Activated CD4-positive, CD25-positive, alpha-beta regulatory T cell treated with anti-CD3 and anti-CD28 coated beads, Interleukin-2, amount 50 U/mL, for 72 hours (primary cell): ENCODE measurements at places on chromosomes 11 and 22.

DNA sequence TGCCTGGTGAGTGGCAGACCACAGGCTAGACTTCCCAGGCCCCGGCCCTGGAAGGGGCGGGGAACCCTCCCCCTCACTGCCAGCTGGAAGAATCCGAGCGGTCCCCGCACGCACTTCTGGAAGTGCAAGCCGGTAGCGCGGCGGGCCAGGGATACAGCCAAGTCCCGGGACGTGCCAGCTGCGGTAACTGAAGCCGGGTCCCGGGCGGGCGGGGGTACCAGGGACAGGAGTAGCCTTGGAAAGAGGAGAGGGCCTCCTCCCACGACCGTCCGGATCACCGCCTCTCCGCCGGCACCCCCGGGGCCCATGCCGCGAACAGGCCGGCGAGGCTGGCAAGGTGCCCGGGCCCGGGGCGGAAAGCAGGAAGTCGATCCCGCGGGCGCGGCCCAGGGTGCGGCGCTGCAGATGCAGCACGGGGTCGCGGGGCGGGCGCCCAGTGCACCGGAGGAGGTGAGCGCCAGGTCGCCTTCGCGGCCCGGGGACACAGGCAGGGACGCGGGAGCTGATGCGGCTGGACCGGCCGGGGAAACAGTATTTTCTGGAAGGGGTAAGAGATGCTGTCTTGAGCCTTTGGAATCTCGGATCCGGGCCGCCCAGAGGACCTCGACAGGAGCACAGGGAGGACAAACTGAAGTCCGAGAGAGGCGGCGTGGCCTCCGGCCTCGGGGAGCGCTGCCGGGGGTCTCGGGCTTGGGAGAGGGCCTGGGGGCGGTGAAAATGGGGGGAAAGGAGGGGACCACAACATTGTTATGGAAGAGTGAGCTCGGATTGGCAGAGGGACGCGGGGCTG is 783 bp upstream of the SLC35C1 start:
- DNase-seq, result peak; percentile 72

DNA sequence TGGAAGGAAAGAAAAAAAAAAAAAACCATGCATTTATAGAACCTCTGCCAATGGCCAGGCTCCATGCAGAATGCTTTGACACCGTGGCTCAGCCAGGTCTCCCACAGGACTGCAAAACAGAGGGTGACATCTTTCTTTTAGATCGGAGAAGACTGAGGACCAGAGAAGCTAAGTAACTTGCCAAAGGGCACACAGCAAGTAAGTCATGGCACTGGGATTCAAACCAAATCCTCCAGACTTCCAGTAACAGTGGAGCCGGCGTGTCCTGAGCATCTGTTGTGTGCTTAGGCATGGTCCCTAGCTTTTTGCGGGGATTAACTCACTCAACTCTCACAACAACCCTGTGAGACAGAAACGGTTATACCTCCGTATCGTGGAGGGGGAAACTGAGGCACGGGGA is 20.7 kb downstream of the MGAT3 start:
- DNase-seq, result no peak

DNA sequence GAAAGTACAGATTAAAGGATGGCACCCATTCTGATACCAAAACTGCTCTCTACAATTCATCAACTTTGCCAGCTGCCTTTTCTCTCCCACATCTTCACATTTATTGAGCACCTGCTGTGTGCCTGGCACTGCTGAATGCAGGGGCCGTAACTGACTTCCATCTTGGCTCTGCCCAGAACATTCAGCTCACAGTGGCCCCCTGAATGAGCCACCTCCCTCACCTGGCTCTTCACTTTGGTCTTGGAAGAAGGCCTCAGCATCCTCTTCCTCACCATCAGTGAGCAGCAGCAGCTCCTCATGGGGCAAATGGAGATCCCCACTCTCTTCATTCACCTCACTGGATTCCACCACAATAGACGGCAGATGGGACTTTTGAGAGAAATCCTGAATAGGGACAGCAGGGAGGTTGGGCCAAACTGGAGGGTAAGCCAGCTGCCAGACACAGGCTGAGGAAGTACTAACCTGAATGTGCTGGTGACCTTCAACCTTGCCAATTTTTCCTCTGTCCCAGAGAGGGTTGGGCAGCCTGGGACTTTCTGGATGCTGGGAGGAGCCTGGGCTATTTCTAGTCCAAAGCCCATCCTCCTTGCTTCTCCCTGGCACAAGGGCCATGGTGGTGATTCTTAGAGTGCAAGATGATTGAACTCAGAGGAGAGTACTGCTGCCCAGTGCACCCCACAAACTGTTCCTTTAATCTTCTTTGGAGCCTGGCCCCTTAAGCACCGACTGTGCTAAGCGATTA is 1.9 kb upstream of the UQCC3 start:
- DNase-seq, result no peak

DNA sequence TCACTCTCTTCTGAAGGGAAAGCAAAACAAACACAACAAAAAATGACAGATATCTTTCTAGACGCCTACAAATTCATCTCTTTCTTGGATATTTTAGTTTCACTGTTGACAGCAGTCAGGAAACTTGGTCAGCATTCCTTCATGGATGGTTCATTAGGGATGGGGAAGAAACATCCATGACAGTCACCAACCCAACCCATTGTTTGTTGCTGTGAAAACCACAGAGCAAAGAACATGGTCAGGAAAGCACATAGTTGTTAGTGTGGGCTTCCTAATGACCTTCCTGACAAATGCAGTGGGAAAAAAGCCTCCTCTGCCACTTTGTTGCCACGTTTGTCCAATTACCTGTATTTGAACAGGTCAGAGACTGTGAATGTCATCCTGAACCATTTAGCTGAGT is 139.8 kb upstream of the SNX19 start:
- DNase-seq, result no peak

DNA sequence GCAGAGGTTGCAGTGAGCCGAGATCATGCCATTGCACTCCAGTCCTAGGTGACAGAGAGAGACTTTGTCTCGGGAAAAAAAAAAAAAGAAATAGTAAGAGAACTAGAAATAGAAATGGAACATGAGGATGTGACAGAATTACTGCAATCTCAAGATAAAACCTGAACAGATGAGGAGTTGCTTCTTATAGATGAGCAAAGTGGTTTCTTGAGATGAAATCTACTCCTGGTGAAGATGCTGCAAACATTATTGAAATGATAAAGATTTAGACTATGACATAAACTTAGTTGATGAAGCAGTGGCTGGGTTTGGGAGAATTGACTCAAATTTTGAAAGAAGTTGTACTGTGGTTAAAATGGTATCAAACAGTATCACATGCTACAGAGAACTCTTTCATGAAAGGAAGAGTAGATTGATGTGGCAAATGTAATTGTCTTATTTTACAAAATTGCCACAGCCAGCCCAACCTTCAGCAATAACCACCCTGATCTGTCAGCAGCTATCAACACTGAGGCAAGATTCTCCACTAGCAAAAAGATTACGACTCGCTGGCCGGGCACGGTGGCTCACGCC is 13.7 kb downstream of the XNDC1N start:
- DNase-seq, result no peak

DNA sequence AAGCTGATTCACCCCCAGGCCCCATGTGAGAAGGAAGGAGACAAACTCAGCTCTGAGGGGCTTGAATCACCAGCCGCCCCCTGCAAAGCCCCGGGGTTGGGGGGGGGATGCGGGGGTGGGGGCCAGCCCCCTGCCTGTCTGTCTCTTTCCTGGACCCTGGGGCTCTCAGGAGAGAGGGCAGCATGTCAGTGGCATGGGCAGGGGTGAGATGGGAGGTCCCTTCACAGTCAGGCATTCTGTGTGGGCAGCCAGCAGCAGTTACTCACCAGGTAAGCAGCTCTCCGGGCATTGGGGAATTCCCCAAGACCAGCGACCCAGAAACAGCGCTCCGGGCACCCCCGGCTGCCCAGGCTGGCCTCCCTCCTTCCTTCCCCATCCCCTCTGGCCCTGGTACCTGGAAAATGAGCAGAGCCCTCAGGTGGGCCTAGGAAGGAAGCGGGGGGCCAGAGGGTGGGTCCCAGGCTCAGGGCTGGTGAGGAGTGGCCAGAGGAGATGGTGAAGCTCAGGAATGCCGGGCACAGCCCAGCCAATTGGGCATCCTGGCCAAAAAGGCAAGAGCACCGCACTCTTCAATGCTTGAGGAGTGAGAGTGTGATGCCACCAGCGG is 4.2 kb upstream of the LIF start:
- DNase-seq, result peak; percentile 48
